CD4-positive, alpha-beta T cell treated with Interferon gamma for 1 hour (primary cell): ENCODE measurements at places on chromosomes 3 and 15.

- no peak for DNase-seq
These were observed 28.1 kb downstream of the ITGB5 start for GRCh38 chr3:124859025-124859424.

GRCh38 chr15:65638109-65638508, 16.4 kb downstream of the SLC24A1 start:
- no peak for DNase-seq

- DNase-seq = no peak
These were observed 134.8 kb downstream of the CHDH start for GRCh38 chr3:53711387-53711786.

DNA sequence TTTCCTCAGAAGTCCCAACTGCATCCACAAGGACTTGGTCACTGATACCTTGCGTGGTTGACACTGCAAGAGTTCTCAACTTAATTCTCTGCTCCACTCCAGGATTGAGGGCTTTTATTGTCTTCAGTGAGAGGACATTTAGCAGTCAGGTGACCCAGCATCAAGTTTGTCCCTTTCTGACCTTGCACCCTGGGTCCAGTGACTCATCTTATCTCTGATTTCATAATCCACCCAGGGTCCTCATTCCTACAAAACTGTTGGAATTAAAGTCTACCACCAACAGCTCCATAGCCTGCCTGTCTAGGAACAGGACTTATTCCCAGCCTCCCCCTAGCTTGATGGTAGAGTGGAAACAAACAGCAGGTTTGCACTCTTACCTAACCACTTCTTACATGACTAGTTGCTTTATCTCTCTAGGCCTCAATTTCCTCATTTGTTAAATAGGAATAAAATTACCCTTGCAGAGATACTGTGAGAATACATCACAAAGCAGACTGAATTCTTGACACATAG, 151.3 kb upstream of the LPP start:
- no peak for DNase-seq

DNA sequence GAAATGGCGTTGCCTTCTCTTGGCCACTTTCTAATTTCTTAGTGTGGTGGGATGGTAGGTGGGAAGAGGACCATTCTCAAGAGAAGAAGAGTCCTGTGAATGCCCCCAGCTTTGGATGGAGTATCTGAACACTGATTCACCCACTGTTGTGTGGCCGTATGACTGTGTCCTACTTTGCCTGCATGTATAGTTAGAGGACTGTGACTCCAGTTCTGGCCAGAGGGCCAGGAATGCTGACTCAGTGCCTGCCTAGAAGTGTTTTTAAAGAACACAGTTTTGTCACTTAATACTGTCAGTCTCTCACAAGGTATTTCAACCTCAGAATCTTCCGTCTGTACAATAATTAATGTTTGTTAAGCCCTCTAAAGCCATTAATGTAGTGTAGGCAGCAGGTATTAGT, 2.1 kb downstream of the SEC61A1 start:
- DNase-seq = no peak

- DNase-seq = no peak
These were observed 154.3 kb upstream of the ZBTB20 start for GRCh38 chr3:115301364-115301860.

- DNase-seq = no peak
These were observed 368.4 kb upstream of the IL12A start for GRCh38 chr3:159620281-159620680.

DNA sequence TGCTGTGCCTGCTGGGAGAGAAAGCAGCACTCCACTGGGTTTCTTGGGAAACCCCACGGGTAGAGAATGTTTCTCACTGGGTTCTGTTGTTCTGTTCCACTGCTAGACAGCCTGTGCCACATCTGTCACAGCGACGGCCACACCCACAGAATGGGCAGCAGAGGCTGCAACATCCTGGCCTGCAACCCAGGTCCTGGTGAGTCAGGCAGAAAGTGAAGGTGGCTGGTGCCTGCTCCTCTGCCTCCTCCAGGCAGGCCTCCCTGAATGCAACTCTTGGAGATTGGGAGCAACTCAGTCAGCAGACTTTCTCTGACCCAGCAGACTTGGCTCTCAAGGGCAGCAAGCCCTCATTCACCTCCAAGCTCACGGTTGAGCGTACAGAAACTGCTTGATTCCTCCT, 13.0 kb downstream of the C3orf18 start:
- DNase-seq = no peak

GRCh38 chr15:70789213-70789612, 25.9 kb upstream of the UACA start:
- no peak for DNase-seq

- no peak for DNase-seq
These were observed 75.3 kb upstream of the NUDT16 start for GRCh38 chr3:131306242-131306641.

DNA sequence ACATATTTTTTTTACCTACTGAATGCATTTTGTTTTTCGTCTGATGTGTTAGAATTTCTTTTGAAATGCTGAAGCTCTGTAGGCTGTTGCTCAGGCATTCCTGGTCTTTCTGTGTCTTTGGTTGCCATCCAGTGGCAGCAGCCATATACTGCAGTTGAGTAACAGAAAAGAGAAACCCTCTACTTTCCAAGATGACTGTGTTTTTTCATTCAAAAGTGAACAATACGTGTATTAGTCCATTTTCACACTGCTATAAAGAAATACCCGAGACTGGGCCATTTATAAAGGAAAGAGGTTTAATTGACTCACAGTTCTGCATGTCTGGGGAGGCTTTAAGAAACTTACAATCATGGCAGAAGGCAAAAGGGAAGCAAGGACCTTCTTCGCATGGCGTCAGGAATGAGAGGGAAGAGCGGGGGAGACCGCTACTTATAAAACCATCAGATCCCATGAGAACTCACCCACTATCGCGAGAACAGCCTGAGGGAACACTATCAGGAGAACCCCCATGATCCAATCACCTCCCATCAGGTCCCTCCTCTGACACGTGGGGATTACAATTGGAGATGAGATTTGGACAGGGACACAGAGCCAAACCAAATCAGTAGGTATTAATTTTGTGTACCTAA, 4.7 kb upstream of the GOLGA8B start:
- DNase-seq = peak; percentile 57

DNA sequence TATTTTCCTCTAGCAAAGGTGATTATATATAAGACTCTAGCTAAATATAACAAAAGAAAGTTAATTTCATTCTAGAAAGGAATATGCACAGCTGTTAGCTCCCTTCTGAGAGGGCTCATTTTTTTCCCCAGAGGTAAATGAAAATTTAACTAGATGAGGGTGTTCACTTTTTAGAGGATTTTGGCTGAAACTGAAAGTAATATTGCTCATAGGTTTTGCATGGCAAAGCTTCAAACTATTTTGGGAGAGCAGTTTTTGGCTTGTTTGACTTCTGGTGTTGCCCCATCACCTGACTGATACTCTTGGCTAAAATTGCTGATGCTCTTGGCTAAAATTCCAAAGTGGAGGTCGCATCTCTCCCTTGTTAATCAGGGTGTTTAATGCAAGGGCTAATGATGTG, 311.9 kb downstream of the EDEM1 start:
- DNase-seq = no peak

- DNase-seq = no peak
These were observed at the start of gene COLQ for GRCh38 chr3:15521573-15521965. TSS of gene COLQ (minus strand) at chr3:15521706. CDS start at chr3:15521625, 81 bp downstream.

GRCh38 chr15:62753518-62754221, 288.9 kb upstream of the TPM1 start:
- no peak for DNase-seq

DNA sequence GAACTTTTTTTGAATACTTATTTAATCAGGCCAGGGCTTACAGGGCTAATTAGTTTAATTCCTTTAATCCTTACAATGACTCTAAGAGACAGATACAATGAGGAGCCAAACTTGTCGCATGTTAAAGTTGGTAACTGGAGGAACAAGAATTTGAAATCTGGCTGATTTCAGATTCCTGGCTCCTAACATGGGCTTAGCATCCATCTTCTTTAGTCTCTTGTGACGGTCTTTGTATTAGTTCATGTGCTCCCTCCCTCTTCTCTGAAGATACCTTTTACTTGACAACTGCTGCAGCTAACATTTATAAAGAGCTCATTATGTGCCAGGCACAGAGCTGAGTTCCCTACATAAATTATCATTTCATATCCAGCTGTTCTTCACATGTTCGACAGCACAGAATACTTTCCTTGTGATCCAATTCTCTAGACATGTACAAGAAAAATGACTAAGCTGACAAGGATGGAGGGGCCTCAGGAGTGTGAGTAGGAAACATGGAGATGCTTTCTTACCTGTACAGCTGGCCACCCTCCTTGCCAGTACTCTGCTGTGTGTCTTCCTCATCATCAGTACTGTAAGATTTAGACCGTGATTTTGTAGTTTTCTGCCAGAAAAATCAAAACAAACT, 206.8 kb upstream of the STRIT1 start:
- no peak for DNase-seq

DNA sequence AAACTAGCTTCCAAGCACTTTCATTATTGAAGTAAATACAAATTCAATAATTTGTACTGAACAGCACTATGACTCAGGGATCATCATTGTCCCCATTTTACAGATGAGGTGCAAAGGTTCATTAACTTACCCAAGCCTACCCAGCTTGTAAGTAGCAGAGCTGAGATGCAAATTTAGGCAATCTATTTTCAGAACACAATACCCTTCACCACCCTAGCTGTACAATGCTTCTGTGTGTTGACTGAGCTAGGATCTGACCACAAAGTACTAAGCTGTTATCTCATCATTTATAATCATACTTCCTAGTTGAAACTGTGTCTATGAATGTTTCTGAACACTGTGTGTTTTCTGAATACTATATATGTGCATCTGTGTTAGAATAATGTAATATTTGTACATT, 3.2 kb upstream of the ILDR1 start:
- no peak for DNase-seq

DNA sequence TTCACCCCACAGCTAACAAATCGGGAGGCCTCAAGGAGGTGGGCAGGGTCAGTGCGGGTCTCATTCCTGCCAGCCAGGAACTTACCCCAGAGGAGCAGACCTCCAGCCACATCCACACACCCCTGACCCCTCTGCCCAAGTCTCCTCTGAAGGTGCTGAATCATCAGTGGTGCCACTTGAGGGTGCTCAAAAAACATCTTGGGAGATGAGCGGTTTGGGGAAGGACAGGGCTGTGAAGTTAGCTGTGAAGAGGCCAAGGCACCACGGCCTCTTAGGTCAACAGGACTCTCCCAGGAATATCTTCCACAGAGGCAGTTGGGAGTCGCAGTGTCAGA, 1.2 kb downstream of the DAPK2 start:
- DNase-seq = no peak

DNA sequence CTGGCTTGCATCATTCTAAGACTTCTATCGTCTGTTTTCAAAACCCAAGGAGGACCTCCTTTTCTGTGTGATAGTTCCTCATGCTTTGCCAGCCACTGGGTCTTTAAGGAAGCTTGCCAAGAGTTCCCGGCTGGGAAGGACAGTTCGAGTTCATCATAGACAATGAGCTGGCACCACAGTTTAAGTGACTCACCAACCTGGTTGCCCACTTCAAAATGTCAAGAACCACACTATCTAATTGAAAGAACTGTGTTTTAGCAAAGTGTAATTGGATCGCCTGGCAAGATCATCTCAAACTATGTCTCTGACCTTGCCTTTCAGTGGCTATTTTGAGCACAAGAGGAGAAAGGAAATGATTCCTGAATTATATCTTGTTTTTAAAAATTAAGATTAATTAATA, 27.9 kb downstream of the SOX2 start:
- DNase-seq = no peak

GRCh38 chr3:127014536-127015281, 31.8 kb downstream of the PLXNA1 start:
- DNase-seq = no peak

GRCh38 chr15:80523746-80524145, 119.6 kb downstream of the ARNT2 start:
- DNase-seq = no peak

- no peak for DNase-seq
These were observed 283.9 kb downstream of the TAFA4 start for GRCh38 chr3:68648494-68648893.

- no peak for DNase-seq
These were observed 396.6 kb downstream of the NAALADL2 start for GRCh38 chr3:175255698-175256097.

DNA sequence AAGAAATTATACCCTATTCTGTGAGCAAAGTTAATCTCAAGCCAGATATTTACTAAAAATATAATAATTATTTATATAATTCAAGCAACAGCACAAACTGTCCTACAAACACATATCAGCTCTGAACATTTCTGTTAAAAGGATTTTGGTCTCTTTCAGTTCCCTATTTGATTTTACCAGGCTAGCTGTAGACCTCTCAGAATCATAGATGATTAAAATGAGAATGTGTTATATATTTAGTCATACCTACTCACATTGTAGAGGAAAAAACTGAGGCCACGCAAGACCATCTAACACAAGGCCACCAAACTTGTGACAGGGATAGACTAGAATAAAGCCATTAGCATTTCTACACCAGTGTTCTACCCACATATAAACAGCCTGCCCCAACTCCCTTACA, 28.5 kb downstream of the ACKR4 start:
- no peak for DNase-seq

GRCh38 chr3:148990236-148990635, 1.1 kb upstream of the GYG1 start:
- DNase-seq = no peak

- DNase-seq = no peak
These were observed 40.3 kb upstream of the ATP2C1 start for GRCh38 chr3:130853581-130853980.

DNA sequence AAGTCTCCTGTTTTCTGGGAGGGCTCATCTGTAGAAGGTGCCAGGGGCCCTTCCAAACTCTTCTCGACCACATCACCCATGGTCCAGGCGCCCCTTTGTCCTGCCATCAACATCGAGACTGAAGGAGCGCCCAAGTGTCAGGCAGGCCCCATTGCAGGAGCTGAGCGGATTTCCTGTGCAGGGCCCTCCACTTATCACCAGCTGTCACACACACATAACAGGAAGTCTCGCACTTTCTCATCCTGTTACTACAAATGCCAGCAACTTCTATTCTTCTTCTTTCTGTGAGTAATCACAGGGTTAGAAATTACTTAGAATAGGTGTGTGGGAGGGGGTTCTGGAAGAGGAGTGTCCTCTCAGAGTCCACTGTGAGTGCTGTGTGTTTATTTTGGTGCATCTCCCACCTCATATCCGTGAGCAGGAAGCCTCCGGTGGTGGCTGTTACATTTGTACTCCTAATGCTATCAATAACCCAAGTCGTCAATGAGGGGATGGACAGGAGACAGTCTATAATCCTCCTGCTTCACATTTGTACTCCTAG, at the start of gene KLHL6:
Gene KLHL6 (minus strand): TSS at position 166 of the 541 bp plus-strand sequence. CDS start 53 bp downstream, at position 113.
- DNase-seq = peak; percentile 75

GRCh38 chr3:188627652-188628051, 473.7 kb downstream of the LPP start:
- DNase-seq = no peak

- no peak for DNase-seq
These were observed 343.9 kb upstream of the CBLB start for GRCh38 chr3:106212665-106213222.

DNA sequence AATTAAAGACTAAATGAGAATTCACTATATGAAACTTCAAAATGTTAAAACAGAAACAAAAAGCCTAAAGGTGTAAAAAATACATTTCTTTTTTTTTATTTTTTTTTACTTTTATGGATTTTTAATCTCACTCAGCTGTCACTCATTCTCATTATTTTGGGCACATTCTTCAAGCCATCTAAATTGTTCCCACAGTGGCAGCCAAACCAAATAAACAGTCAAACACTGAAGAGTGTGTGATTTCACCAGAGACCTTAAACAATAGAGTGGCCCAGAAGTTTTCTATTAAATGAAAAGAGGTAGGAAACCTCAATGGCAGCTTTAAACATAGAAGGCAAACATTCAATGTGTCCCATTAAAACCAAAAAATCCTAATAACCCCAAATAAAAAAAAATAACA, 616.1 kb downstream of the OTOL1 start:
- DNase-seq = no peak

GRCh38 chr3:54240-54639, 142.3 kb upstream of the CHL1 start:
- no peak for DNase-seq
